ENCODE measurements at places on chromosomes 3 and 15. TPM values are rescaled to one million over a fixed set of nuclear protein-coding genes. Genes with fewer than 3 reads are reported as not detected.

MORC1 gene
- not detected for total RNA-seq

TMCO5A gene
- total RNA-seq: not detected

EPHB1 gene
- total RNA-seq: 2.1 TPM

SIDT1 gene
- 0.09 TPM for total RNA-seq

ATP2B2 gene
- not detected for total RNA-seq

NEDD4 gene
- 32.7 TPM for total RNA-seq

P2RY14 gene
- total RNA-seq: not detected

TMEM108 gene
- total RNA-seq: not detected

ITIH1 gene
- not detected for total RNA-seq

TPRG1 gene
- 0.43 TPM for total RNA-seq

CLDN18 gene
- not detected for total RNA-seq

CRYGS gene
- total RNA-seq: 1.1 TPM

SLC38A3 gene
- total RNA-seq: 0.17 TPM

EPHA6 gene
- total RNA-seq: under 0.01 TPM

TRIM71 gene
- not detected for total RNA-seq

LRTM1 gene
- total RNA-seq: not detected

EPM2AIP1 gene
- total RNA-seq: 12.7 TPM

GOLGA6L10 gene
- 0.22 TPM for total RNA-seq

CELF6 gene
- total RNA-seq: 0.17 TPM

NEK10 gene
- 0.65 TPM for total RNA-seq

GNAT1 gene
- total RNA-seq: not detected

GPR171 gene
- not detected for total RNA-seq

GATM gene
- 0.43 TPM for total RNA-seq
